PC-3 (cell line): ENCODE measurements at places on chromosomes 2 and 18. TPM values are rescaled to one million over a fixed set of nuclear protein-coding genes. Genes with fewer than 3 reads are reported as not detected.

DNA sequence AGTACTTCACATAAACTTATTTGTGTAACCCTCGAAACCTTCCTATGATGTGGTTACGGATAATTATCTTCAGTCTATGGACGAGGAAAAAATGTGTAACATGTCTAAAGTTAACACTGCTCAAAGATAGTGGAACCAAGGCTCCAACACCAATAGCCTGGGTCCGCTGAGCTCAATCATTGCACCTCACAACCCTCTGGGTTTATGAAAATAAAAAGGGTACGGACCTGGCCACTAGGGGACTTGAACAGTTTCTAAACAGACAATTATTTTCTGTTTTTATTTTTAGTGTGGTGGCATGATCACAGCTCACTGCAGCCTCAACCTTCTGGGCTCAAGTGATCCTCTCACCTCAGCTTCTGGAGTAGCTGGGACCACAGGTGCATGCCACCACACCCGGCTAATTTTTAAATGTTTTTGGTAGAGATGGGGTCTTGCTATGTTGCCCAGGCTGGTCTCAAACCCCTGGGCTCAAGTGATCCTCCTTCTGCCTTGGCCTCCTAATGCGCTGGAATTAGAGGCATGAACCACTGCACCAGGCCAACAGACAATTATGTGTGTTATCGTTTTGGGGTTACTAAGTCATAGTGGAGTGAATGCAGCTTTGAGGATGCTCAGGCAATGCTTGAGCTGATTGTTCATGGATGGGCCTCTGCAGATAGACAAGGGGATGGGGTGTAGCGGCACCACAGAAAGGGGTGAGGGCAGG lies 10.1 kb downstream of the CASP8 start:
- no peak for DNase-seq

- DNase-seq = peak; percentile 49
Measured at GRCh38 chr2:31227711-31228125, 6.2 kb upstream of the EHD3 start.

- DNase-seq = peak; percentile 65
Measured at GRCh38 chr18:62420151-62420512, 95.0 kb downstream of the TNFRSF11A start.

DNA sequence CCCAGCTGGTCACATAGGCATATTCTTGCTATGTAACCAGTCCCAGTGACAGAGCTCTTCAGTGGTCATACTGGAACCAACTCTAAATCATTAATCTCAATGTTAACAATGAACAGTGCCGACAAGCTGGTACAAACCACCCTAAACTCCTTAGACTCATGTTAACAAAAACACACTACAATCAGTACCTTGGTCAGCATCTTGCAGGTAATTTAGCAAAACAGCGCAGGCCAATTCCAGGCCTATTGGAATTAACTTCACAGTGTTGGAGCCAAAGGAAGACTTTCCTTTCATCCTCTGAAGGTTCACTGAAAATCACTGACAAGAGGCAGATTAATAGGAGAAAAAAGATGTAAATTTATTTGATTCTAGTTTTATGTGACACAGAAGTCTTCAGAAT lies 396.4 kb downstream of the PIK3C3 start:
- DNase-seq = no peak

DNA sequence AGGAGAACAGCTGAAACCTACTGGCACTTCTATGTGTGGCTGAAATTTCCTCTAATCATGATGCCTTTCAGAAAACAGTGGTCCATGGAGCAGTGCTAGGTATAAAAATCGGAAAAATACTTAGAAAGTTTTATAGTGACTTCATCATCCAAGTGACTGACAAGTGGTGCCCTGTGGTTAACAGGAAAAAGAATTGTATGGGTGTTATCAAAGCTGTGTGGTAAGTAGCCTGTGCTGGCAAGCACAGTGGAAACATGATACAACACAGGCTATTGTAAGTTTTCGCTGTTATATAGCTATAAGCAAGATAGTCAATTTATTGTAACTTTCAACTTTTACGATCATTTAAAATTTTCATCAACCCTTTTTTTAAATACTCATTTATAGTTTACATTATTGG lies 1599.7 kb upstream of the ZEB2 start:
- DNase-seq = no peak

- no peak for DNase-seq
Measured at GRCh38 chr18:29711932-29712331, 1330.6 kb downstream of the DSC3 start.

SELENOI gene
- total RNA-seq = 22.0 and 22.3 TPM in 2 replicates
